Stimulated activated CD4-positive, alpha-beta T cell treated with anti-CD3 and anti-CD28 coated beads, Interleukin-15, amount 100 ng/mL, for 1 hour (primary cell): ENCODE measurements at places on chromosomes 16 and 17.

- DNase-seq: no peak
Observed at GRCh38 chr17:65994679-65995078, 197.3 kb downstream of the CEP112 start.

- DNase-seq: no peak
Observed at GRCh38 chr16:71777329-71777728, 31.3 kb downstream of the AP1G1 start.

DNA sequence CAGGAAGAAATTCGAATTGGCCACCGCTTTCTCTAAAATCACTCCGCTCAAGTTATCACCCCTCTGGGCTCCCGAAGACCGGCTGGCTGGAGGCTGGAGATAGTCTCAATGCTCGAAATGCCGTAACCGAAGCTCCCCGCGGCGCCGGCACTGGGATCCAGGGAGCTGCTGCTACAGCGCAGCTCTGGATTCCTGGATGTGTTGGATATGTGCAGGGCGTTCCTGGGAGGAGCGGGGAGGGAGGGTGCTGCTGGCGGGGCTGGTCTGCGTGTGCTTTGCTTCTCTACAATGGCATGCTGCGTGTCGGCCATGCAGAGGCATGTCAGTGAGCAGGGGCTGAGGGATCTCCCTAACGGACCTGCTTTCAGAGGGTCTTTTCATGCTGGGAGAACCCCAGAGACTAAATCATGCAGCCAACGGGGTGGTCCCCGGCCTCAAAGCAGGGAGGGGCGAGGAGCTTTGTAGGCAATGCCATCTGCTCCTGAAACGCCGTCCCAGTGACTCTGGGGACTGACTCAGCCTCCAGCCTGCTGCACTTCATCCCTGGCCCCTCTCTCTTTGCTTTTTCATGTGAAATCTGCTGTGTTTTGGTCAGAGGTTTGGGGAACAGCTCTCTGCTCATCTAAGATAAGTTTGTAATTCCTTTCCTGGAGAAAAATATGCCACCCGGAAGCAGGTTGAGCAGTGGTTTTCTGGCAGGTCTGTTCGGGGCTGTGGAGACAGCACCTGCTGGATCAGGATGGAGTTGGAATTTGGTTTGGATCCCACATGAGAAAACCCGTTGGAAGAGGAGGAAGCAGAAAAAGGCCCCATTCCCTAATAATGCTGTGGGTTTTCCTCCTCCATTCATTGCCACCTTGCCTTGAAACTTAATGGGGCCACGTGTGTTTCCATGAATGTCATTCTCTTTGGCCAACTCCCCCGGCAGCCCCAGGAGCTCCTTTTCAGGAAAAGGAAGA is 311.4 kb downstream of the SEC14L1 start:
- DNase-seq: no peak

DNA sequence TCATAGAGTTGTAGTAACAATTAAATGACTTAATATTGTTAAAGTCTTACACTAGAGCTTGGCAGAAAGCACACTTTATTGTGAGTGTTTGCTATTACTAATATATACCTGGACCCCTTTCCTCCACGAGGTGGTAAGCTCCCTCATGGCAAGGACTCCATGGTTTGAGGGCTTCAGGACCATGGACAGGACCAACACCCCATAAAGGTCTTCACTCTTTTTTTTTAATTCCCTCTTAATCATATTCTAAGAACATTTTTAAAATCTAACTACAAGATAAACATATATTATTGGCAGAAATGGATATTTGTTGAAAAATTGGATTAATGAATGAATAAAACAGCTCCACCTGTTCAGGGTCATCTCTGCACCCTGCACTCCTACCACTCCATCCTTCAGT is 154.5 kb downstream of the CBLN1 start:
- no peak for DNase-seq

GRCh38 chr17:1003972-1004768 is 7.2 kb downstream of the TIMM22 start:
- DNase-seq: no peak

GRCh38 chr17:5598457-5598856 is 14.1 kb upstream of the NLRP1 start:
- no peak for DNase-seq

DNA sequence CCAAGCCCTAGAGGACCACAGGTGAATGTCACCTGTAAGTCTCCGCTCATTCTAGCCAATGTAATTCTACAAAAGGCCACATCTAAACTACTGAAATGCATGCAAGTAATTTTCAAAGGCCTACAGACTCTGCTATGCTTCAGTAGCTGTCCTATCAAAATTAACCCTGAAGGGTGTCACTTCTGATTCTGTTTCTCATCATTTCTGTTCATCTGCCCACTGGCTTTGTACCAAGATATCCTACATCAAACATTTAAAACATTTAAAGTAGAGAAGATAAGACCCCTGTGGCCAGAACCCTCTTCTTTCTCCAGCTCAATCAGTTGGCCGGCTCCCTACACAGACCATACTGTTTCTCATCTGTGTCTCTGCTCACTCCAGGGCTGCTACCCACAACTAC is 21.5 kb downstream of the PHF12 start:
- DNase-seq: no peak

DNA sequence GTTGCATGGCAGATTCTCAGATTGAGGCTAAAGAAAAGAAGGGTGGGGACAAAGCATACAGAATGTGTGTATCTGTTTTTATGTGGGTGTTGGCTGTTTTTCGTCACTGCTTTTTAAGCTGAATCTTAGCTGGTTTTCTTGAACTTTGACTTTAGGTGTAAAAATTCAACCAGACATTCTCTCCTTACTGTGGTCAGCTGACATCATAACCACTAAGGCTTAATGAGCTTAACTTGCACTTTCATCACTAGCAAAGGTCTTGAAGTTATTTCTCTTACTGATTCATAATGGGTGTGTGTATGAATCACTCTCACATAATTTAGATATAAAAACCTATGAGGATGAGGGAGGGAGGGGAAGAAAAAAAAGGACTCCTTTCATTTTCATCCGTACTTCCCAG is 4.0 kb upstream of the CDC6 start:
- no peak for DNase-seq

- DNase-seq: no peak
Observed at GRCh38 chr16:64621616-64622015, 500.2 kb downstream of the CDH11 start.
